CD4-positive, alpha-beta T cell treated with Interleukin-15 for 1 hour (primary cell): ENCODE measurements at places on chromosomes 6 and 20.

- DNase-seq: no peak
Observed at GRCh38 chr20:14956026-14956425, 618.6 kb upstream of the FLRT3 start.

DNA sequence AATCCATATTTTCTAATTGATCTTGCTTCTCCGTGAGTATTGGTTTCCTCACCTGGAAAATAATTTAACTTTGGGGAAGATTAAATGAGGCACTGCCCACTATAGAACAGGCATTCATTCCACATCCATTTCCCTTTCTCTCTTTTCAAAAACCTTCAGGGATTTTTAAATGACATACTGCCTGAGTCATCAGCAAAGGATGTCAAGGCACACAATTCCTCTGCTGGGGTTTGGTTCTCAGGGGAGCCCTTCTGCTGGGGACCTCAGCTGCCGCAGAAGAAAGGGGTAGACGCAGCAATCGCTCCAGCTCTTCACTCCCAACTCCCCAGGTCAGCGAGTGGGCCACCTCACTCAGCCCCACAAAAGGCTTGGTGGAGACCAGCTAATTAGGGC, 90.7 kb upstream of the BACH2 start:
- DNase-seq: no peak

GRCh38 chr6:157560691-157561413, 179.9 kb downstream of the ZDHHC14 start:
- DNase-seq: no peak

DNA sequence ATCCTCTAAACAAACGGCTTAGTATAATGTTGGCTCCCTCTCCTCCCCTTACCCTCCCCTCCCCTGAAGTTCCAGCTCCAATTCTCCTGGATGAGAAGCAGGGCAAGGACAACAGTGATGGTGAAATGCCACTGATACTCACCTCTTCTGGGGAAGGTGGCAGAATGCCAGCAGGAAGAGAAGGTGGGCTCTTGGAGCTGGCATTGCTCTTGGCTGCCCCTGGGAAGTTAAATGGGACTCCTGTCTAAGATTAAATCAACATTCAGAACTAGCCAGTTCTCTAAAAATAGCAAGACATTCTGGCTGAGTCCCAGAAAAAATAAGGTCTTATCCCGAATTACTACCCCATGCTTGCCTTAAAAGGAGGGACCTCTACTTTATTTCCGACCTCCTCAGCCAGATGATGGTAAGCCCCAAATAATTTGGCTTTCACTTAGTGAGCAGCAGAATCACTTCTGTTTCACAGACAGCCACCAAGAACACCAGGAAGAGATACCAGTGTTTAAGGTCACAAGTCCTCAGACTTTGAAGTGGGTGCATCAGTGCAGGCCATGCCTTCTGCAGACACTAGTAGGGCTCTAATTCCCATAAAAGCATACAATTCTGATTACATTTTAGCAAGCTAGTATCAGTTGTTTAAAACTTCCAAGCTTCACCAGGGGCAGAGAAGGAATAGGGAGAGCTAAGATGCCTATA, 46.0 kb upstream of the IL17A start:
- DNase-seq: no peak

DNA sequence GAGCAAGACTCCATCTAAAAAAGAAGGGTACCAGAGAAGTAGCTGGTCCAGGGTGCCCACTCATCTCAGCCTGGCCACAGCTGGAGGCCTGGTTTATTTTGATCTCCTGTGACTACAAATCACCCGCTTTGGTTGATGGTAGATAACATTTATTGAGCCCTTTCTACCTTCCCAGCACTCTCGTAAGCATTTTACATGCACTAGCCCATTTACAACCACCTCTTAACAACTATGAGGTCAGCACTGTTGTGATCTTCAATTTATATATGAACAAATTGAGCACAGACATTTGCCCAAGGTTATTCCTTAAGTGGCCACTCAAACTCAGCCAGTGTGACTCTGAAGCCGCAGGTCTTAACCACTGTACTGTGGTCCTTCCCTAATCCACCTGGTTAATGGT, 104.7 kb downstream of the EPM2A start:
- no peak for DNase-seq

DNA sequence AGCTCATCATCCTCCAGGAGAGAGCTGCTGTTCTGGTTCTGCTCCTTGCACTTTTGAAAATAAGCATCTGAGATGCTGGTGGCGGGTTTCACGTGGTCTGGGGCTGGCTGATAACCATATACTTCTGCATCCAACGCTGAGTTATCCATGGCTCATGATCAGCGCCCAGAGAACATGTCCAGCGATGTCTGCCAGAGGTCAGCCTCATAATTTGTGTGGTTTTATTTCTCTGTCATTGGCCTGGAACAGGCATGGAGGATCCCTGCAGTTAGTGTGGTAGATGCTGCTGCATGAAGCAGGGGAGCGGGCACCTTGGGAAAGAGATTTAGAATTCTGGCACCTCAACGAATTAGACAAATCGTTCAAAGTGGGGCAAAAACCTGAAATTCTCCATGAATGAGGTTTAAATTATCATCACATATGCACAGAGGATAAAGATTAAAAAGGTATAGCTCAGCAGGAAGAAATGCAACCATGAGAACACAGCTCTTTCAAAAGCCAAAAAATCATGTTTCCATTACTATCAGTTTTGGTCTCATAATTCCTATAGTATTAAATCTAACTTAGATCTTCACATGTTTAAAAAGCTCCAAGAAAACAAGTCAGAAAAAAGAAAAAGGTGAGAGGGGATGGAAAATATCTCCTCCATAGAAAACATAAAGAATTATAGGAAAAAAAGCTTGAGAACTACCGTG, 157.2 kb downstream of the SOD2 start:
- DNase-seq: no peak
